C1 segment of cervical spinal cord (tissue), 14 donors: ENCODE measurements at places on chromosomes 5 and 9.

DNA sequence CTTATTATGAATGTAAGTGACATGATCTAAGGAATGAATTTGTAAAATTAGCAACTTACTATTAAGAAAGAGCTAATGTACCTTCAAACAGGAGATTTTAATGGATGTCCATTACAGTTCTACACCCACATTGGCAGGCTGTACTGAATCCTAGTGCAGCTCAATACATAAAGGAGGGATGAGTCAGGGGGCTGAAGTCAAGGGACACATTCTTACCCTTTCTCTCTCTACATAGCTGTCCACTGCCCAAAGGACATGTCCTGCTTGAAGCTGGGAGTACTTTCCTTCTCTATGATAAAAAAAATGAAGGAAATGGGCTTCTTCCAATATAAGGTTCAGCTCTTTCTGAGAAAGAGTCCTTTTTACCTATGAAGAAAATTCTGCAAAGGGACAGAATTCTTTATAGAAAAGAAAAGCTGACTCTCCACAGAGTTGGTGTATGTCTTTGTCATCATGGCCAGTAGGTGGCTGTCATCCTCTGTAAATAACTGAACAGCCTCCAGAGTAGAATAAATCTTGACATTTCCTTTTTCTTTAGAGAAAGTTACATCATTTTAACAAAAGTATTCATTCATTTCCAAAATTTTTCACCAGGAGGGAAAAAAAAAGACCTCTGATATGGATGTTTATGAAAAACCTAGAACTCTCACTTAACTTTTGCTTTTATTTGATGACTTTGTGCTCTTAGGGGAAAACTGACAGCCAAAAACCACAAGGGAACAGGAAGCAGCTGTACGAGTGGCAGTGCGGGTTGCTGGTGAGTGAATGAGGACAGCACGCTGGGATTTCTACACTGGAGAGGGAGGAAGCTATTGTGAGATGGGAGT is 13.1 kb upstream of the IFNA14 start:
- no peak for DNase-seq

- no peak for DNase-seq
Measured at GRCh38 chr9:98596486-98596885, 112.2 kb downstream of the GABBR2 start.

- no peak for DNase-seq
Measured at GRCh38 chr5:72256536-72256935, 63.5 kb downstream of the MRPS27 start.

GRCh38 chr5:135134691-135135381 is 100.8 kb upstream of the PITX1 start:
- DNase-seq, result no peak

- DNase-seq, result no peak
Measured at GRCh38 chr5:37836235-37836591, 3.6 kb downstream of the GDNF start.

DNA sequence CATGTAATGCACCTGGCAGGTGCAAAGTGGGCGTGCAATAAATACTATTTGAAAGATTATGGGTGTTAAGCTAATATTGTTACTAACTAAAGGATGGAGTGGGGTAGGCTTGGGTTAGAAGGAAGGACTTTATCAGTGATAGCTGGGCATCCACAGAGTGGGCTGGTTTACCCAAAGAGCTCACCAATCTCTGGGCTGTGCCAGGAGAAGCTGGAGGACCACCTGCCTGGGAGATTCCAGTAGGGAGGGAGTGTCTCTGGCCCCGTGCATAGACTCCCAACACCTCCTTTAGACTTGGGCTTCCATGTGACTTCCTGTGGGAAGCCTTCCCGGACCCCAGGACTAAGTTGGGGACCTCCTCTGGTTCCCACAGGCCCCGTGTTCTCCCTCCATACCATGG is 5.6 kb upstream of the URM1 start:
- DNase-seq, result no peak

GRCh38 chr9:8224381-8224801 is 424.8 kb upstream of the DMAC1 start:
- DNase-seq, result no peak

DNA sequence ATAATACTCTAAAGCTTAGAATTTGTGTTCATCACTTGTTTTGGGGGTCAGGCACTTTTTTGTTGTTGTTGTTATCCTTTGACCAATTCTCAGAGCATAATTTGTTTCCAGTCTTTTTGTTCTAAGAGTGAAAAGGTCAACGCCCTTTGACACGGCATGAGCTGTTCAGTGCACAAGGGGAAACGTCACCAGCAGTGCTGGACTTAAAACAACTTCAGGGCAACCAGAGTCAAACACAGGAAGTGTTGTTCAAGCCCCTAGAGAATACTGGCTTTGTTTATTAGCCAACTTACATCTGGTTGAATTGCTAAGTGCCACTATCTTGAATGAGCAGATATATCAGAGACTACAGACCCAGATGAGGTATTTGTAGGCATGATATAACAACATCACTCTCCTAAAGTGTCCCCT is 368.9 kb downstream of the TMEM161B start:
- DNase-seq, result no peak

GRCh38 chr5:29796013-29796412 is 1397.5 kb upstream of the CDH6 start:
- DNase-seq, result no peak

GRCh38 chr5:124054564-124054963 is 542.6 kb downstream of the CSNK1G3 start:
- DNase-seq, result no peak
